ENCODE measurements at places on chromosomes 11 and 22. TPM values are rescaled to one million over a fixed set of nuclear protein-coding genes. Genes with fewer than 3 reads are reported as not detected.

DBX1 gene
- not detected for total RNA-seq

BEST1 gene
- total RNA-seq, result 1.0 TPM

CHST1 gene
- not detected for total RNA-seq

OR8D1 gene
- total RNA-seq, result not detected

PKP3 gene
- not detected for total RNA-seq
